ENCODE measurements at places on chromosomes 5 and 9.

GRCh38 chr5:67815455-67816391 is 399.8 kb upstream of the PIK3R1 start:
- no peak for DNase-seq

- DNase-seq, result peak; percentile 76
Observed at GRCh38 chr9:98998441-98999151, 54.9 kb downstream of the COL15A1 start.

GRCh38 chr9:37574241-37574721 is 1.9 kb downstream of the FBXO10 start:
- DNase-seq, result no peak

GRCh38 chr5:135511761-135512575 is 23.8 kb downstream of the NEUROG1 start:
- DNase-seq, result no peak

DNA sequence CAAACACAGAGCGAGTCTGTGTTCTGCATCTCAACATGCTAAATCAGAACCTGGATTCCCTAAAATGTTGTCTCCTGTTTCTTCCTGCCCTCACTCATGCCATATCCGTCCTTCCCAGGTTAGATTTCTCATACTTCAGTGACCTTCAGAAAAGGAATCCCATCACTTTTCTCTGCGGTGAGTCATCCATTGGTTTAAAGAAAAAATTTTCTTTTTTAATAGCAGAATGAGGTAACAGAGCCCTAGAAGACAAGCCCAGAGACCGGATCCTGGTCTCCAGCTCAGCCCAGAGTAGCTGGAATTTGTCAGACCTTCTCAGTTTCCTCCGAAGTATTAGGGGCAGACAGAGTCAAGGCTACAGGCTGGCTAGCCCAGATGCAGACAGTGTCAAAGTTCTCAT is 143.2 kb upstream of the DMRT1 start:
- DNase-seq, result no peak

DNA sequence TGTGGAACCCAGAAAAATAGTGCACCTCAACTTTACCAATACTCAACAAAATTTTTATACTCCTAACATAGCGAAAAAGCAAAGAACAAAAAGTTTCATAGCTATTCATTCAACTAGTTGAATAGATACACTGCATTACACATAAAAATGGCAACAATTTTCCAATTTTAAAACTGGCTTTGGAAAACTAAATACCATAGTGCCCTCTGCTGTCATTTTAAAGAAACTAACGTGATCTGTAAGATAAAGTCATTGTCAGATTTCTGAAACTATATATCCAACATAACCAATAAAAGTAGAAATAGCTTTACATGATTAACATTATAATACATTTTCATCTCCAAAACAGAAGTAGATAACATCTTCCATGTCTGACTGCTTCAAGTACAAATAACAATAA is 31.6 kb downstream of the DTWD2 start:
- DNase-seq, result no peak

DNA sequence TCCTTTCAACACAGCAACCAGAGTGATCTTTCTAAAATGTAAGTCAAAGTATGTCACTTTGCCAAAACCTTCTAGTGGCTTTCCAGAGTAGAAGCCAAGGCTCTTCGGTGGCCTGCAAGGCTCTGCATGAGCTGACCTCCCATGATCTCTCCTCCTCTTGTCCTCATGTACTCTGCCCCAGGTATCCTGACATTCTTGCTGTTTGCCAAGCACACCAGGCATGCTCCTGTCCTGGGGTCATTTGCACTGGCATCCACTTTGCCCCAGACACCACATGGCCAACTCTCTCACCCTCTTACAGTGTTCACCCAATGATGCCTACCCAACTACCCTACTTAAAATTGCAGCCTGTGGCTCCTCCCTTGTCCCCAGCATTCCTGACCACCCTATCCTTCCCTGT is 86.3 kb downstream of the ZNF618 start:
- no peak for DNase-seq

- no peak for DNase-seq
Observed at GRCh38 chr9:137278061-137278701, 655 bp downstream of the TOR4A start.

GRCh38 chr5:72558383-72558782 is 51.2 kb upstream of the ZNF366 start:
- DNase-seq, result no peak

GRCh38 chr5:159849437-159850083 is 66.7 kb upstream of the ADRA1B start:
- no peak for DNase-seq

DNA sequence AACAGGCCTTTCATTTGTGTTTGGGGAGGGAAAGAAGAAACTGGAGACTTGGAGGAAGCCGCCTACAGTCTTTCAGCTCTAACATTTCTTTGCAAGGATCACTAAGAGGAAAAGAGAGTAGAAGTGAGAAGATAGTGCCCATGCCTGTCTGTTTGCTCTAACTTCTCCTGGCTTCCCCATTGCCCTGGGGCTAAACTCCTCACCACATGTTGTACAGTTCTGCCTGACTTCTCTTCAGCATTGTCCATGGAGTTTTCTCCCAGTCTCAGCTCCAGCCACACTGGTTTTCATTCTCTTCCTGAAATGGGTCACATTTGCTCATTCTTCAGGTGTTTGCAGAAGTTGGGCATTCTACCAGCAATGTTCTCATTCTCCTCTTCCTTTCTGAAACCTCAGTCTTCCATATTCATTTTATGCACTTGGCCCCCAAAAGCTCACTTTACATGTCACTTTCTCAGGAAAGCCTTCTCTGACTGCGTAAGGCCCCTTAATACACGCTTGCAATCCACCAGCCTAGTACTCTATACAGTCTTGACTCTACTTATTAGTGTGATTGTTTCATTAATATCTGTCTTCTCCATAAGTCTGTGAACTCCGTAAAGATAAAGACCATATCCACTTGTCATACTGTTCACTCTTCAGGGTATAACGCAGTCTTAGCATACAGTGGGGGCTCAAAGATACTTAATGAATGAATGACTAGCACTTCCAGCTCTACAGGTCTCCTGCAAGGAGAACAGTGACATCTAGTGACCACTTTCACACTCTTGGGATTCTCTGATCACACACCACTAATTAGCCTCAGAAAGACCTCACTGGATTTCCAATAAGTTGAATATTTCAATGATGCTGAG is 40.2 kb upstream of the TRIM32 start:
- no peak for DNase-seq
